ENCODE measurements at places on chromosomes 7 and 10.

DNA sequence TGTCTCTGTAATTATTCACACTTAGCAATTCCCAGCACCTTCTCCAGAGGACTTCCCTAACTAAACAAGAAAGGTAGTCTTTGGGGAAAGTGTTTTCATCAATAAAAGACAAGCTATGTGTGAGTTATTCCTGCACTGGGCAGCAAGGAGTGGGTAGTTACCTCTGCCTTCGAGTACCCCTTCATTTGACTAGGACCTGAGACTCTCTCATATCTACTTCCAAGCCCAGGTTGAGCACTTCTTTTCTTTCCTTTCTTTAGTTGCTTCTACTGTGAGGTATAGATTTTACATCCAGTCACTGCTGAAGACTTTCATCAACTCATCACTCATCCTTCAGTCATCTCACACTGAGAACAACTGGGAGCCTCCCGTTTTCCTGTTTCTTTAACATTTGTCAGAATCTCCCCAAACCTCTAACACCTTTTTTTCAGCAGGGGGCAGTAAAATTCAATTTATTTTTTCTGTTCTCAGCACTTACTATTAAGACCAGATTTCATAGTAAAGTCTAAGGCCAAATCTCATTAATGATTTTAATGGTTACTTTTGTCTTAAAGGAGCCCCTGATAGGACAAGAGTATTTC is 80.1 kb upstream of the PRSS1 start:
- DNase-seq: no peak

DNA sequence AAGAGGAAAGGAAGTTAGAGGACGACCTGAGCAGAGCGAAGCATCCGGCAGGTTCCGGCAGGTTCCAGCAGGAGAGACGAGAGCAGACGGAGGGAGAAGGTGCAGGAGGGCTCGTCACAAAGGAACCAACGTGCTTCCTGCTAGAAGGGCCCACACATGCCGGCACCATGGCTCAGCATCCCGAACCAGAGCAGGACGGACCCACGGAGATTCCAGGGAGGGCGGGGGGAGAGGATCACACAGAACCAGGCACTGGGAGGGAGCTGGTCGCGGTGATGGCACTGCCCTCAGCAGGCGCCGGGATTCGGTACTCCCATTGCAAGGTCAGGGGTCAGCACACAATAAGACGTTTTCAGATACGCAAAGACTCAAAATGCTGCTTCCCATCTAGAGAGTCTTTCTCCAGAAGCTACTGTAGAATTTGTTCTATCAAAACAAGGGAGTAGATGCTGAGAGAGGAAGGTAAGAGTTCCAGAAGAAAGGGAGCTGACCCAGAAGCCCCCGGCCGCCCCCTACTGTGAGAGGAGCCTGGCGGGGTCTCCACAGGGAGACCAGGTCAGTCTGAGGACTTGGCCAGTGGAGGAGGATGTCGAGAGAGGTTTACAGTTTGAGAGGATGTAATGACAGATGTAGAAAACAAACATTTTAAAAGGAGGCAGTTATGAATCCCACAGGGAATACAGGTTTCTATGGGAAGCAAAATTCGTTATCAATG is 23.6 kb upstream of the PWWP2B start:
- no peak for DNase-seq

DNA sequence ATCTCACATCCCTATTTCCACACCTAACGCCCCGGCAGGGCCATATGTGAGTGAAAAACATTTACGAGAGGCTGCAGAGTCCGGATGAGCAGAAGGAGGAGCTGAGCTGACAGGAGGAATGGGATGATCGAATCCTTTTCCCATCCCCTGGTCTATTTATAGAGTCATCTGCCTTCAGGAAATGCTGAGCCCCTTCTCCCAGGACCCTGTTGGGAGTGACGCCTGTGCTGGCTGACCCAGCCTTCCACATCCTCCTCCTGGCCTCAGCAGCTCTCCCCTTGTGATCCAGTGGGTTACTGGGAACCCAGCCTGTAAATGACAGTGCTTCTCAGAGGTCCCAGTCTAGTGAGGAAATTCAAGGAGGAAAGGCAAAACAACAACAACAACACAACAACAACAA is 16.6 kb downstream of the DENND2A start:
- DNase-seq: no peak

GRCh38 chr7:75658802-75659201 is 79.9 kb downstream of the HIP1 start:
- no peak for DNase-seq

GRCh38 chr7:111892588-111892987 is 313.6 kb downstream of the DOCK4 start:
- DNase-seq: no peak

GRCh38 chr10:3095373-3096139 is 28.2 kb downstream of the PFKP start:
- DNase-seq: peak; percentile 67

Data from urinary bladder (tissue), 4 donors.